Immature natural killer cell (primary cell): ENCODE measurements at places on chromosomes 16 and 17. TPM values are rescaled to one million over a fixed set of nuclear protein-coding genes. Genes with fewer than 3 reads are reported as not detected.

The GCGR gene
- not detected for polyA plus RNA-seq

DNA sequence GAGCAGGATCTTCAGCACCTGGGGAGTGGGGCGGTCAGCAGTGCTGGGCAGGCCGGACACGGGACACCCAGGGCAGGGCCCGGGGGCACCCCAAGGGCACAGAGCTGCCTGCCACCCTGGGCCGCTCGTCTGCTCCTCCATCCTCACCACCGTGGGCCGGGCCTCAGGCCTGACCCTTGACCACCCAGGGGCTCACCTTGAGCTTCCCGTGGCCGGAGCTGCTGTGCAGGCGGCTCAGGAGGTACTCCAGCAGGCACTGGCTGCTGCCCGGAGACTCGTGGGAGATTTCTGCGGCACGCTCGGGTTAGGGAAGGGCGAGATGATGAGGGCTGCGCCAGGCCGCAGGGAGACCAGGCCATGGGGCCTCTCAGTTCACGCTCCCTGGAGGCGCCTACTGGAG, 2.1 kb downstream of the TEPSIN start:
- no peak overlapping the region for H3K4me3 ChIP-seq
- peaks cover 5% of the 10 kb centered on the region for H3K27me3 ChIP-seq
- H3K27ac ChIP-seq: no peak overlapping the region
- peaks cover 5% of the 10 kb centered on the region for H3K36me3 ChIP-seq
- DNase-seq: no peak

DNA sequence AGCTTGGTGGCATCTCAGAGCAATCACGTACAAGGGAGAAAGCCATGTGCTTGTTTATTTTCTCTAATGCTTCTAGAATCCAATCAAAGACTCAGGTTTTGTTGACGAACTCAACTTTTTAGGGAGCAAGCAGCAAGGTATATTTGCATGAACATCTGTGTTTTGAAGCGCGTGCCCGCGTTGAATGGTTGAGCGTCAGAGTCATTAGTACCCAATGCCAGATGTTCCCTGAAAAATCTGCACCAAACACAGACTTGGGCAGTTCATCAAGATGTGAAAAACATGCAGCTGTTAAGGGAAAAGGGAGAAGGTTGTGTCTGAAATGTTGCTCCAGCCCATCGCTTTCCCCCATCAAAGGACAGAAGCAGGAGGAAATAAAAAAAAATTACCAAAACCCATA, 170.4 kb downstream of the SNX29 start:
- H3K36me3 ChIP-seq: no peaks in the 10 kb centered on the region
- no peak overlapping the region for H3K27ac ChIP-seq
- H3K4me1 ChIP-seq: peaks cover 7% of the 10 kb centered on the region
- no peak overlapping the region for H3K4me3 ChIP-seq

DNA sequence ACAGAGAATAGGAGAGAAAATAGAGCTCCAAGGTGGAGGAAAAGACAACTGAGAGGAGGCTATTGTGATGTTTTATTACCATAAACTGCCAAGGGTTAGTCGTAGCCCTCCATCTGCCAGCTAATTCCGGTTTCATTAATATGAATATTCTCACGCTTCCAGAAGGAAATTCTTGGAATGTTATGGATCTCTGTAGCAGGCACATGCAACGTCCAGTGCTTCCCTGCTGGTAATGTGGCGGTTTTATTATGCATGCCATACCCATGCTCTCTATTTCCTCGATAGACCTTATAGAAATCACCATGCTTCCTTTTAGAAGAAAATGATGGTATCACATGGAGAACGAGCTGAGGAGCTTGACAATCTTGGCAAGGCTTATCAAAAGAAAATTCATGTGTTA, 463.6 kb downstream of the MAF start:
- H3K36me3 ChIP-seq: no peaks in the 10 kb centered on the region
- peaks cover 3% of the 10 kb centered on the region for H3K27me3 ChIP-seq
- H3K4me1 ChIP-seq: no peaks in the 10 kb centered on the region
- no peak overlapping the region for H3K4me3 ChIP-seq
- H3K27ac ChIP-seq: no peak overlapping the region

- H3K4me1 ChIP-seq: peaks cover 18% of the 10 kb centered on the region
- DNase-seq: no peak
- no peaks in the 10 kb centered on the region for H3K27me3 ChIP-seq
Measured at GRCh38 chr16:27222249-27223225, 19.2 kb downstream of the KDM8 start.
